Activated naive CD8-positive, alpha-beta T cell treated with anti-CD3 and anti-CD28 coated beads, Interleukin-2, amount 50 U/mL, for 24 hours (primary cell): ENCODE measurements at places on chromosomes 1 and 21.

DNA sequence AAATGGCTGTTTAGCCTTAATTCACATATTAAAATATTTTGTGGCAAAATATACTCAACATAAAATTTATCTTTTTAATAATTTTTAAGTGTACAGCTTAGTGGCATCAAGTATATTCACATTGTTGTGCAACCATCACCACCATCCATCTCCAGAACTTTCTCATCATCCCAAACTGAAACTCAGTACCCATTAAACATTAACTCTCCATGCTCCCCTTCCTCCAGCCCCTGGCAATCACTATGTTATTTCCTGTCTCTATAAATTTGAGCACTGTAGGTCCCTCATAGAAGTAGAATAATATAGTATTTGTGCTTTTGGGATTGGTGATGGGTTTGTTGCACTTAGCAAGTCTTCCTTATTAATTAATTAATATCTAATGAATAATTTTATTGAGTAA lies 29.4 kb downstream of the CCN1 start:
- DNase-seq = no peak

- peak; percentile 9 for DNase-seq
These were observed 206.3 kb downstream of the HS2ST1 start for GRCh38 chr1:87120779-87121178.

- peak; percentile 20 for DNase-seq
These were observed 95.5 kb upstream of the DPT start for GRCh38 chr1:168824418-168825065.

- no peak for DNase-seq
These were observed 4.5 kb upstream of the NFASC start for GRCh38 chr1:204866051-204866596.

- DNase-seq = peak; percentile 52
These were observed 4.9 kb upstream of the ALDH4A1 start for GRCh38 chr1:18907021-18907916.

DNA sequence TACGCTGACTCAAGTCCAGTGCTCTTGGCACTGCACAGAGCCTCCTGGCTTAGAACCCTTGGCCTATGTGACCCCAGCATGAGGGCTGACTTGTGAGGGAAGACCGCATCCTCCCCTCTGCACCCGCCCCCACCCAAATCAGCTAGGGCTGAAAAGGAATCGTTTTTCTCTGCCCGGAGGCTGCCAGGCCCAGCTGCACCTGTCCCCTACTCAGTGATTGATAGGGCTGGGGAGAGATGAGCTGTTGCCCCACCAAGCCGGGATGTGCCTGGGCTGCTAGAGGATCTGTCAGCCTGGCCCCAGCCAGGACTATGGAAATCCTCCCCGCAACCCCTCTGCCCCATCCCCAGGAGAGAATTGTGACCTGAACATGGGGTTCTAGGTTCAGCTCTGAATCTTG lies 20.6 kb downstream of the MYOG start:
- DNase-seq = no peak

- DNase-seq = no peak
These were observed 426.3 kb downstream of the AGBL4 start for GRCh38 chr1:49597436-49597835.

DNA sequence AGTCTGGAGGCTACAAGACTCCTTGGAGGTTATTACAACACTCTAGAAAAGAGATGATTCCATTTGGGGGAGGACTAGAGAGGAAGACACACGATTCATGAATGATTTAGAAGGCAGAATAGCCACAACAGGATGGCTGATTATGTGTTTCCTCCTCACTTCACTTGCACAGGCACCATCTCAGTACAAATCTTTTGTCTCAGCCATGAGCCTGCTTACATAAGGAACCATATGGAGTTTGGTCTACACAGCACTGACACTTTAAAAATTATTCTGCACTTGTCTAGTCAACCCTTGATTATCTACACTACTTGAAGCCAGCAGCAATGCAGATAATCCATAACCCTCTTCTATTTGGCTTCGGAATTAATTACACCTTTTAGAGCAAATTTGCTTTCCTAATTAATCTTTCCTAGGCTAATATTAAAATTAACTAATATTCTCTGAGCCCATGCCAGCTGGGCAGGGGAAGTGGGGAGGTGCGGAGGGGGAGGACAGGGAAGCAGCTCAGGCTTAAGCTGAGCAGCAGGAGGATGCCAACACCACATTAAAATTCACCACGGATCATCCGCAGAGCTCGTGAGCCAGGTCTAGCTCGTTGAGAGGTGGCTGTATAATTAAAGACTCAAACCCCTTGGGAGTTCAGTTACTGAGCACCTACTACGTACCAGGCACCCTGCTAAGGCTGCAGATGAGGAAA lies 3.2 kb upstream of the LEMD1 start:
- no peak for DNase-seq

DNA sequence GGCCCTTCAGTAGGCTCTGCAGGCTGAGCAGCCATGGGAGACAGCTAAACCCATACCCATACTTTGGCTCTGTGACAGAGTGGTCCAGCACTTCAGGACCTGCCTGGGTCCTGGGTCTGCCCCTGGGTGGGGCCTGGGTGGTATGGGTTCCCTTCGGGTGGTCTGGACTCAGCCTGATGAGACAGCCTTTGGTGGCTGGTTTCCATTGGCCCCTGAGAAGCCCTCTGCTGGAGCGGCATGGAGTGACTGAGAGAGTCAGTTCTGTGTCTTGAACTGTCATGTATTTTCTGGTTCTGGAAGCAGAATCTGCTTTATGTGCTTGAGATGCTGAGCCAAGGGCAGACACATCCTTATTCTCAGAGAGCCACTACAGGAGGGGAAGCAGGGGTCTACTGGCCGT lies 31.3 kb upstream of the KCNA2 start:
- no peak for DNase-seq

- DNase-seq = peak; percentile 65
These were observed 34.0 kb upstream of the SSX2IP start for GRCh38 chr1:84724128-84724860.

DNA sequence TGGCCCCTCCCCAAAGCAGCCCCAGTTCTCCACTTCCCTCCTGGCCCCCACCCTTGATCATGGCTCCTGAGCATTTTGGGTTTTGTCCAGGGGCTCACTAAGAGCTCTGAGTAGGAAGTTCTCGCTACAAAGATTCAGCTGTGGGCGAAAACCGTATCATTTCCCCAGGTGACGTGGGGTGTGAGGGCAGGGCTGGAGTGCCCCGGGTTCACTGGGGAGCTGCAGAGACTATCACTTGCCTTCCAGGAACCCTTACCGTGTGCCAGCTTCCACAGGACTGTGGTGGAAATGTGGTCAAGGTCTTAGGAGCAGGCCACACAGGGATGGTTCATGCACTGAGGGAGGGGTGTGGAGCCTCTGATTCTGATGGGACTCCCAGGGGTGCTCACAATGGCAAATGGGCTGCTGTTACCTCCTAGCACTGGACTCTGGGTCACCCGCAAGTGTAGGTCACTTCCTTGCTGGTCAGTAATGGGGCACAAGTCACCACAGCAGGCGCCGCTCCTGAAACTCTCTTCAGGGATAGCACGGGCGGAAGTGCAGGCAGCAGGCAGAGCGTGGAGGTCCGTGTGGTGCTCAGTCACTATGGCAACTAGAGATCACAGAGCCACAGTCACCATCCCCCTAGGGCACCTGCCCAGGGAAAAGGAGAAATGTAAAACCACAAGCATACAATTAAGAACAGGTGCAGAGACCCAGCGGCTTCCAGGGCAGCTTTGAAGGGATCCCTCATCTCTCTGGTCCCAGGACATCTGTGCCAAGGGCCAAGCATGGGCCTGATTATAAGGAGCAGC lies 35.4 kb downstream of the RSPH1 start:
- peak; percentile 51 for DNase-seq

GRCh38 chr1:10360045-10360444 lies 38.8 kb upstream of the PGD start:
- no peak for DNase-seq

GRCh38 chr1:57623039-57623790 lies 199.4 kb upstream of the DAB1 start:
- DNase-seq = no peak

DNA sequence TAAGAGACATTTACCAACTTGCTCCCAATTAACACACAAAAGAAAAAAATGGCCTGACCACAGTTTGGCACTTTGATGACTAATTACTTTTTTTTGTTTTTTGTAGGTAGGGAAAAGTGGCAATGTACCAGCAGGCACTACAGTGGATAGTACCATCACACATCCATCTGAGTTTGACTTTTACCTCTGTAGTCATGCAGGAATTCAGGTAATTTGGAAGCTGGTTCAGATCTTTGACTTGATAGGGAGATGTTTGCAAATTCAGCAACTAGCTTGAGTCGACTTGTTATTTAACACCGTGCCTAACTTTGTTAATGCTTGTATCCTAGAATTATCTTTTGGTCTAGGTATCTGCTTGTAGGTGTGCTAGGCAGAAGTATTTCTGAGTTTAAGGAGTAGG lies 33.0 kb upstream of the AGO1 start:
- DNase-seq = no peak

DNA sequence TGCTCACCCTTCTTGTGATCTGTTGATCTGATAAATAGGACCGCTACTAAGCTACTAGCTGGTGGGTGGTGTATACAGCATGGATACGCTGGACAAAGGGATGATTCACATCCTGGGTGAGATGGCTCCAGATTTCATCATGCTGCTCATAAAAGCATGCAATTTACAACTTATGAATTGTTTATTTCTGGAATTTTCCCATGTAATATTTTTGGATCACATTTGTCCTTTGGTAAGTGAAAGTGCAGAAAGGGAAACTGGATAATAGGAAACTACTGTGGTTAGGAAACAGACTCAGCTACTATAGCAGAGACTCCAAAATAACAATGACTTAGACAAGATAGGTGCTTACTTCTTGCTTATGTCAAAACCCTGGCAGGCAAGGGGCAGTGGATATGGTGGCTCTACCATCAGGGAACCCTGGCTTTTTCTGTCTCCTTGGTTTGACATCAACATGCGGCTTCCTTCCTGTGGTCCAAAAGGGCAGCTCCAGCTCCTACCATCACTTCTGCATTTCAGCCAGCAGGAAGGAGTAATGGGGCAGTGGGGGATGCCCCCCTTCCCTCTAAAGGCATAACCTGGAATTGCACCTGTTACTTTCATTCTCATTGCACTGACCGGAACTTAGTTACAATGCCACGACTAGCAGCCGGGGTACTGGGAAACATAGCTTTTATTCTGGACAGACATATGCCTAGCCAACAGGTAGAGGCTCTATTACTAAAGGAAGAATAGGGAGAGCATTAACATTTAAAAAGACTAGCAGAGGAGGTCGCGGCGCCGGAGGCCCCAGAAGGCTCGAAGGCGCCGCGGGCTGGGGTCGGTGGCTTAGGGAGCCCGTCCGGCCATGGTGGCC lies 13.8 kb upstream of the AK2 start:
- no peak for DNase-seq

DNA sequence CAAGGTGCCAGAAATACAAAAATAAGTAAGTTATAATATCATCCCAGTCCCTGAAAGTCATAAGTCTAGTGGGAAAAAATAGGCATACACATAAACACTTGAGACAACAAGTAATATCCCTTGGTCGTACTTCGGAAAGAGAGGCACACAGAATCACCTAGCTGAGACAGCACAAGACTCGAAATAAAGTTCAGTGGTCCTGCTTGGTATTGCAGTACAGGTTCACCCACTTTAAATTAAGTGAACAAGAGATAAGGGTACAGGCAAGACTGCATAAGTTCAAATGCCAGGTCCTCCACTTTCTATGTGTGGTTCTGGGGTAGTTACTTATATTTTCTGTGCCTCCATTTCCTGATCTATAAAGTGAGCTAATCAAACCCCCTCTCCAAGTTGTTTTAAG lies 47.6 kb downstream of the SEC16B start:
- DNase-seq = no peak

- DNase-seq = no peak
These were observed 24.6 kb upstream of the PRSS38 start for GRCh38 chr1:227790868-227791267.

GRCh38 chr1:229070168-229070567 lies 200.7 kb upstream of the RAB4A start:
- DNase-seq = no peak

GRCh38 chr1:39675220-39675619 lies 3.3 kb upstream of the NT5C1A start:
- no peak for DNase-seq

GRCh38 chr1:108036796-108037562 lies 72.0 kb upstream of the VAV3 start:
- DNase-seq = no peak

GRCh38 chr1:59539961-59540681 lies 243.2 kb downstream of the FGGY start:
- no peak for DNase-seq

DNA sequence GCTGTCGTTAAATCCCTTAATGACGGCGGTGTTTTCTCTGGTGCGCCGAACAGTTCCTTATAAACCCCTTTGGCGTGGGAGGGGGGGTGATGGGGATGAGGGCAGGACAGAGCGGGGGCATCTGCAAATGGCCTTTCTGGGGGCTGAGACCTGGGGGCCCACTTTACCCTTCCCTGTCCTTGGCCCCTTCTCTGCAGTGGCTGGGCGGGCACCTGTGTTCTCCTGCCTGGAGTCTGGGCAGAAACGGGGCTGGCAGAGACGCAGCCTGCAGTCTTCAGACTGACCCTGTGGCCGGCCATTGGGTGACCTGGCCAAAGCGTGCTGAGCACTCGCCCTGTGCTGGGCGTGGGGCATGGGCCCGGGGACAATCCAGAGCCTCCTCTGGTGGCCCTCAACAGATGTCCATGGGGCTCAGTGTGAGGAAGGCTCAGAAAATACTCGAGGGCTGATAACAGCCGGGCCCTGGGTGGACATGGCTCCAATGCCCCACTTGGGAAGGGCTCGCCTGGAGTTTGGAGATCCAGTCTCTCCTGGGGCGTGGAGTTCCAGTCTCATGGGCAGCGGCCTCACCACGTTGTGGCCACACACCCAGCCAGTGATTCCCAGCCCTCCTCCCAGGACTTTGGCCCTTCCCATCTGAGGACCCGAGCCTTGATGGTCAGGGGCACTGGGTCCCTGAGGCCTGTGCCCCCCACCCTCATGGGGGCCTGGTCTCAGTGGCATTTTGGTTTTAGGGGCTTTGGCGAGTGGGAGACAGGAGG lies 50.8 kb upstream of the ACTRT2 start:
- no peak for DNase-seq
